Left ventricle myocardium inferior (tissue), 1 donor: ENCODE measurements at places on chromosomes 6 and 20. TPM values are rescaled to one million over a fixed set of nuclear protein-coding genes. Genes with fewer than 3 reads are reported as not detected.
A peak's percentile ranks its signal among the peaks of the same experiment; 100 is the strongest.

- peaks cover 9% of the 10 kb centered on the region for H3K36me3 ChIP-seq
- H3K27me3 ChIP-seq, result no peaks in the 10 kb centered on the region
- no peak overlapping the region for H3K4me3 ChIP-seq
- no peak for DNase-seq
Measured at GRCh38 chr20:38095017-38095686, 61.6 kb downstream of the RPRD1B start.

- no peak overlapping the region for H3K27ac ChIP-seq
- H3K4me1 ChIP-seq, result no peaks in the 10 kb centered on the region
- DNase-seq, result no peak
- H3K4me3 ChIP-seq, result no peak overlapping the region
Measured at GRCh38 chr6:51541847-51542246, 545.6 kb downstream of the PKHD1 start.

GRCh38 chr6:31002471-31002870 lies 7.8 kb upstream of the MUC22 start:
- H3K36me3 ChIP-seq, result no peaks in the 10 kb centered on the region
- peaks cover 26% of the 10 kb centered on the region for H3K4me1 ChIP-seq
- DNase-seq, result no peak
- no peaks in the 10 kb centered on the region for H3K27me3 ChIP-seq
- no peak overlapping the region for H3K4me3 ChIP-seq

DNA sequence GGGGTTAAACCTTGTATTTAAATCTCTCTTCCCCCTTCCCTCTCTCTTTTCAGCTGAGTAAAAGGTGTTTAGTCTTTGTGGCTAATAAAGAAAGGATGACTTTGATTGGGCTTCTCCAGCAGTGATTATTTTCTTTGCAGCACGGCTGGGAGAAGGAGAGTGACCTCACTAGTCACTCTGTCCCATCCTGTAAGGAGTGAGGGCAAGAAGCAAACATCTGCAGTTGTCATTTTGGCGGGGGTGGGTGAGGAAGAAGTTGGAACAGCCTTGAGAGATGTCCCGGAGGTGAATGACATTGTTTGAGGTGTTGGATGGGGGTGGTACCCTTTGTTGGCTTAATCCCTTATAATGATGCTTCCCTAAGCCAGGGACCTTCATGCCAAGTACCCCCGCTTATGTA lies 223.6 kb downstream of the EYA2 start:
- no peak for DNase-seq
- H3K27ac ChIP-seq, result peak overlapping the region; percentile 55
- H3K4me3 ChIP-seq, result no peak overlapping the region
- H3K4me1 ChIP-seq, result peaks cover 18% of the 10 kb centered on the region
- no peaks in the 10 kb centered on the region for H3K36me3 ChIP-seq
- H3K27me3 ChIP-seq, result peaks cover 5% of the 10 kb centered on the region

GRCh38 chr6:80942911-80943310 lies 809.6 kb downstream of the TENT5A start:
- H3K27me3 ChIP-seq, result no peaks in the 10 kb centered on the region
- H3K4me1 ChIP-seq, result no peaks in the 10 kb centered on the region
- no peak for DNase-seq

DNA sequence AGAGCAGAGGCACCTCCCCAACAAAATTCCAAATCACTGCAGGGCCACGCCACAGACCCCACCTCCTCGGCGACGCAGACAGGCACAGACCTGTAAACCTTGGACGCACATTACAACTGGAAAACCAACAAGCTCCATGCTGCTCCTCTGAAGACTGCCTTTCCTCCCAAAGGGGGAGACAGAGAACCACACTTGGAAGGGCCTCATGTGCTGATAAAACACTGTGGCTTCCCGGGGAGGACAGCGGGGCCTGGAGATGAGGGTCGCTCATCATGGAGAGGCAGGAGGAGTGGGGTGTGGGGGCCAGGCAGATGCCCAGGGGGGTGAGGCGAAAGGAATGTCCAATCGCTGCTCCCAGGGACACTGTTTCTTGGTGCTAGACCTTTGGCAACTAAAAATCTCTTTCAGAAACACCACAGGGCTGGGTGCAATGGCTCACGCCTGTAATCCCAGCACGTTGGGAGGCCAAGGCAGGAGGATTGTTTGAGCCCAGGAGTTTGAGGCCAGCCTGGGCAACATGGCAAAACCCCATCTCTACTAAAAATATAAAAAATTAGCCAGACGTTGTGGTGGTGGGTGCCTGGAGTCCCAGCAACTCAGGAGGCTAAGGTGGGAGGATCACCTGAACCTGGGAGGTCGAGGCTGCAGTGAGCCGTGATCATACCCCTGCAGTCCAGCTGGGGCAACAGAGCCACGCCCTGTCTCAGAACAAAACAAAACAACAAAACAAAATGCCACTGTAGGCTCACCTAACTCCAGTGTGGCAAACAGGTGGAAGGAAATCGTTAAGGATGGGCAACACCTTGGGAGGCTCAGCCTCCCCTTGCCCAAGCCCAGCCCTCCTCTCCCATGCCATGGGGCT lies 53.8 kb downstream of the ABHD12 start:
- H3K27ac ChIP-seq, result no peak overlapping the region
- no peak overlapping the region for H3K4me3 ChIP-seq
- peaks cover 4% of the 10 kb centered on the region for H3K36me3 ChIP-seq
- H3K4me1 ChIP-seq, result no peaks in the 10 kb centered on the region
- no peak for DNase-seq
- H3K27me3 ChIP-seq, result no peaks in the 10 kb centered on the region

GRCh38 chr6:163570579-163571231 lies 156.2 kb downstream of the QKI start:
- no peak overlapping the region for H3K4me3 ChIP-seq
- H3K27ac ChIP-seq, result peak overlapping the region; percentile 25
- H3K27me3 ChIP-seq, result no peaks in the 10 kb centered on the region
- H3K4me1 ChIP-seq, result peaks cover 60% of the 10 kb centered on the region

GRCh38 chr20:60000271-60001042 lies 42.2 kb downstream of the CDH26 start:
- no peaks in the 10 kb centered on the region for H3K27me3 ChIP-seq
- H3K4me3 ChIP-seq, result no peak overlapping the region
- H3K4me1 ChIP-seq, result peaks cover 12% of the 10 kb centered on the region
- no peak for DNase-seq
- no peak overlapping the region for H3K27ac ChIP-seq
- no peaks in the 10 kb centered on the region for H3K36me3 ChIP-seq

- no peak overlapping the region for H3K4me3 ChIP-seq
- DNase-seq, result no peak
- no peaks in the 10 kb centered on the region for H3K27me3 ChIP-seq
- peaks cover 8% of the 10 kb centered on the region for H3K4me1 ChIP-seq
Measured at GRCh38 chr6:63600136-63600535, 27.9 kb downstream of the LOC128125822 start.

DNA sequence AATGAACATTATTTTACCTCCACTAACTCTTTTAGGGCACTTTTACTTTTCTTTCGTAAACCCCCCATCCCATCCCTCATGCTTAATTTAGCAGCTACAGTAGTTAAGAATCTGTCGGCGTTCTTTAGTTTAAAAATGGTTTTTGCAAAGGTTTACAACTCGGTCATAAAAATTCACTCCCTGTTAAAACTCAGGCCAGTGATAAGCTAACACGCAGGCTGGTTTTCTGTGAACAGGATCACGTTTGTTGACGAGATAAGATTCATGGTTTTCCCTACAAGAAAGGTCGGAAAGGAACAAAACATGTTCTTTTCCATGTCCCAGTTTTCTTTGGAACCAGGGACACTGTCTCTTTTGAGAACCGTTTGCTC lies 101.1 kb downstream of the TOX2 start:
- peaks cover 20% of the 10 kb centered on the region for H3K4me1 ChIP-seq
- no peak overlapping the region for H3K4me3 ChIP-seq
- H3K36me3 ChIP-seq, result no peaks in the 10 kb centered on the region
- no peak for DNase-seq
- no peak overlapping the region for H3K27ac ChIP-seq

DNA sequence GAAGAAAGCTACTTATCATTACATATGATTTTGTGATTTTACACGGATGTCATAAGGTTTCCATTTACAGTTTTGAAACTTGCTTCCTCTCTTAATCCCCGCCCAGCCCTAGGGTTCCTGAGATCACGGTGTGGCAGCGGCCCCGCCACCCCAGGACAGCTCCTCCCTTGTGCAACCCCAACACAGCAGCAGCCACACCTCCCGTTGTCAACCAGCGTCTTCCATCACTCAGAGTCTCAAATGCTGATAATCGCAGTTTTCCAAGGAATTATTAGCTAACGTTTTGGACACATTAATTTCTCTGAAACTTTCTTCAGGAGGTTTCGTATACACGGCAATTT lies 204.8 kb downstream of the THBS2 start:
- H3K27ac ChIP-seq, result no peak overlapping the region
- no peaks in the 10 kb centered on the region for H3K27me3 ChIP-seq
- DNase-seq, result no peak

DNA sequence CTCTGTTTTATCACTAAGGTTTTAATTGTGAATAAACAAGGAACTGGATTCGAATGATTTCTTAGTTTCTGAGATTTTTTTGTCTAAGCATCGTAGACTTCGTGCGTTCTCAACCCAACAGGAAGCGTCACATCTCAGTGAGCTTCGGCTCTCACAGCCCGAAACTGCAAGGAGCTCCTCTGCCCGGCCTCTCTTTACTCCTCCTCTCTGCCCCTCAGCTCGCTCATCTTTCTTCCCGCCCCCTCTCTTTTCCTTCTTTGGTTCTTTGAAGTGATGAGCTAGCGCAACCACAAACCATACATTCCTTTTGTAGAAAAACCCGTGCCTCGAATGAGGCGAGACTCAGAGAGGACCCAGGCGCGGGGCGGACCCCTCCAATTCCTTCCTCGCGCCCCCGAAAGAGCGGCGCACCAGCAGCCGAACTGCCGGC lies 480 bp upstream of the NT5E start:
- peaks cover 22% of the 10 kb centered on the region for H3K4me1 ChIP-seq
- H3K4me3 ChIP-seq, result peak overlapping the region; percentile 75
- no peak for DNase-seq
- peaks cover 94% of the 10 kb centered on the region for H3K27me3 ChIP-seq
- peak overlapping the region; percentile 87 for H3K27ac ChIP-seq
- H3K36me3 ChIP-seq, result no peaks in the 10 kb centered on the region

- H3K4me3 ChIP-seq, result no peak overlapping the region
- no peaks in the 10 kb centered on the region for H3K4me1 ChIP-seq
- peaks cover 52% of the 10 kb centered on the region for H3K27me3 ChIP-seq
- H3K36me3 ChIP-seq, result no peaks in the 10 kb centered on the region
- H3K27ac ChIP-seq, result no peak overlapping the region
Measured at GRCh38 chr6:123811378-123811777, 7.7 kb downstream of the NKAIN2 start.

RNF217 gene
- total RNA-seq, result 14.1 TPM

EPB41L2 gene
- total RNA-seq, result 70.8 TPM

MAS1 gene
- not detected for total RNA-seq

IP6K3 gene
- 42.0 TPM for total RNA-seq

EYS gene
- 0.08 TPM for total RNA-seq
